ENCODE measurements at places on chromosomes 5 and 9.
A peak's percentile ranks its signal among the peaks of the same experiment; 100 is the strongest.

- DNase-seq = no peak
Measured at GRCh38 chr5:14486486-14486885, 95.1 kb upstream of the OTULINL start.

GRCh38 chr5:55868846-55869245 is 17.7 kb downstream of the IL31RA start:
- no peak for DNase-seq

GRCh38 chr5:148774313-148774712 is 52.1 kb upstream of the ADRB2 start:
- DNase-seq = no peak

- peak; percentile 64 for DNase-seq
Measured at GRCh38 chr5:139482050-139482889, at the start of gene STING1. TSS of gene STING1 (minus strand) at chr5:139482758. CDS start at chr5:139481704, 1,054 bp downstream.

DNA sequence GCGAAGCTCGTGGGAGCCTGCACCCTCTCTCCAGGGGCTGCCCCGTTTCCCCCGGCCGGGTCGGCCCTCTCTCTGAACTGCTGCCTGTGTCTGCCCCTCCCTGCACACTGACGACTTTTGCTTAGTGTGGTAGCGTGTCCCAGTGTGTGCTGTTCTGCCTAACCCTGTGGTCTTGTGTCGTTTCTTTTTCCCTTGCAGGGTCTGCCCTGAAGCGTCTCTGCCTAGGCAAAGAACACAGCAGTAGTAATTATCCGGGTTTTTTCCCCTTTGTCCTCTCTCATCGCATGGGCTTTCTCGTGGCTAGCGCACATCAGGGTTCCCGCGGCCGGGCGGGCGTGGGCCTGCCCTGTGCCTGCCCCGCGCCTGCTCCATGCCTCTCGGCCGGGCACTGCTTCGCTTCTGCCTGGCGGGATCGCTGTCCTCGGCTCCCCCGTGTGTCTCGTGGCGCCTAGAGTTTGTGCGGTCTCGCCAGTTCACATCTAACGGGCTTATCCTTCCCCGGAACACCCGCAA is 122.7 kb downstream of the WNK2 start:
- no peak for DNase-seq

DNA sequence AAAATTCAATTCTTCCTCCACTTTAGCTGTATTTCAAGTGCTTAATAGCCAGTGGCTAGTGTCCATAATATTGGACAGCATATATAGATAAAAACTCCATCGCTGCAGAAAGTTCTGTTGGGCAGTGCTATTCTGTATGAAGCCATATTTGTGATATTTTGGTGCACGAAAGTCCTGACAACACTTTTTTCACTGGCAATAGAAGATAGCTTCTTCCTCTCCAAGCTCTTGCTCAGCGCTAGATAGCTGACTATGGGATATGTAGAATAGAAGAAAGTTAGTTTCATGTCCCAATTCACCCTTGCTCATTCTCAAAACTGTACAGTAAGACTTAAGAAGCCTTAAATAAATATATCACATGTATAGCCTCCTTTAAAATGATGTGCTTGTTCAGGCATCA is 269.9 kb downstream of the TLR4 start:
- DNase-seq = no peak

DNA sequence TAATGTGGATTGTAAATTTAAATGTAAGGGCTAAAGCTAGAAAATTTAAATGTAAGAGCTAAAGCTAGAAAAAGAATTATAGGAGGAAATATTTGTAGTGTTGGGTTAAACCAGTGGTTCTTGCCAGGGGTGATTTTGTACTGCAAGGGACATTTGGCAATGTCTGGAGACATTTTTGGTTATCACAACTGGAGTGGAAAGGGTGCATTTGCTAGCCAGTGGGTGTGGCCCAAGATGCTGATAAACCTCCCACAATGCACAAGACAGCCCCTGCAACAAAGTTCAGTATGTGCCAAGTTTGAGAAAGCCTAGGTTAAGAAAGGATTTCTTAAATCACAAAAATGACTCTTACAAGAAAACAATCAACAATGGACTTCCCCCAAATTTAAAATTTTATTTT is 31.6 kb upstream of the ELL2 start:
- no peak for DNase-seq

Measured in left renal pelvis (tissue), 4 donors.